ENCODE measurements at places on chromosomes 2 and 18.

DNA sequence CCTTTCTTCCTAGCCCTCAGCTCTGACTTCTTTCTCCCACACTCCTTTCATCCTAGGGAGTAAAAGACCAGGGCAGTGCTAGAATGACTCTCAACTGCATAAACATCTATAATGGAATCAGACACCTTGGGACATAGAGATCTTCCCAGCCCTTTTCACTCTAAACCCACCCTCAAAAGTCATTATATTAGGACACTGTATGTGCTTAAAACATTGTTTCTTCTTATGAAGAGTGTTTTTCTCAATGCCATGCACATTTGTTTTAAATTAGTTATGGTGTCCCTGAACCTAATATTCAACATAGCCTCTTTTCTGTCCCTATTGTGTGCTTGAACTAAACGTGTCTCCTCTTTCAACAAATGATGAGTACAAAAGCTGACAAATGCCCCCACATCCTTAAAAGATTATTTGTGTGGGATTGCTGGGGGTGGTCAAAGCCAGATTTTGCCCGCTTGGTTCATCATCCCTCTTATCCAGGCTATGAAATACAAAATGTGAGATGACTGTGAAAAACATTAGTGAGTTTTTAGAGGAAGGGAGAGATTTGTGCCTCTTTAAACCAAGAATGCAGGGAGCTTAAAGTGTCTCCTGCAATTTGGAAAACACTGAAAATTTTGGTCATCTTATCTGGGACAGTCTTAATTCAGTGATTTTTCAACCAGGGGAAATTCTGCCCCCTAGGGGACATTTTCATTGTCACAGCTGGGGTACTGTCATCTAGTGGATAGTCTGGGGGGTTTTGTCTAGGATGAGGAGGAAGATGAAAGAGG, 29.0 kb downstream of the SERPINB5 start:
- no peak for DNase-seq

DNA sequence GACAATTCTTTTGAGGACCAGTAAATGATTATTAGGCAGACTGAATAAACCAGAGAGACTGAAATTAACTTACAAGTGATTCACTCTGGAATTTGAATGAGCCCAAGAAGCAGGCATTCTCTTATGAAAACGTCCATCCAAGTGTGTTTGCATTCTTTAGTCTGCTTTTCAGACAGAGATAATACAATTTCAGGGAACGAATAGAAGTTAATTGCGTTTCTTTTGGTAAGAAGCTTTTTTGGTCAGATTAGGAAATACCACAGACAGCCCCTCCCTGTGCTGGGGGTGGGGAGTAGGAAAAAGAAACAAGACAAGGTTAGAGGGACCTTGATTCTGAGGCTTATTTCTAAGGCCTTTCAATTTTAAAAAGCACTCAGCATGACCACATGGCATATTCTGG, 874.4 kb downstream of the SUCLG1 start:
- no peak for DNase-seq

- no peak for DNase-seq
These were observed 34.3 kb upstream of the PUM2 start for GRCh38 chr2:20384953-20385352.

DNA sequence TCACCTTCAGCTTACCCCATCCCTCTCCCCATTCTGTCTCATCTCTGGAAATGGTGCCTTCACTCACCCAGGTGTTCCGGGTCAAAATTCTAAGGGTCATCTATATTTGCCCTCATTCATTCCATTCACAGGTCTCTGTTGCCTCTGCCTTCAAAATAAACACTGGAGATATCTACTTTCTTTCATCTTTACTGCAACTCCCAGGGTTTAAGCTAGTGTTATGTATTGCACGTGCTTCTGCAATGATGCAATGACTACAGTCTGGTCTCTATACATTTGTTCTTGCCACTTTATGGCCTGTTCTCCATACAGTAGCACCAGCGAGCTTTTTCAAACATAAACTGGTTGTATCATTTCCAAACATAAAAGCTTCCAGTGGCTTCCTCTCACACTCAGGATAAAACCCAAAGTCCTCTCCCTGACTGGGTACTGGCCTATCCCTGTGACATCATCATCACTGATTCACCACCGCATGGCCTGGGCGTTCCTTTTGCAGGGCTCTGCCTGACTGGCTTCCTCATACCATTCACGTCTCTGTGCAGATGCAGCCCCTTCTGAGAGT, 14.3 kb downstream of the DSG2 start:
- no peak for DNase-seq

GRCh38 chr18:28149810-28150420, 27.0 kb downstream of the CDH2 start:
- no peak for DNase-seq

GRCh38 chr2:16240402-16240801, 300.1 kb downstream of the MYCN start:
- no peak for DNase-seq

DNA sequence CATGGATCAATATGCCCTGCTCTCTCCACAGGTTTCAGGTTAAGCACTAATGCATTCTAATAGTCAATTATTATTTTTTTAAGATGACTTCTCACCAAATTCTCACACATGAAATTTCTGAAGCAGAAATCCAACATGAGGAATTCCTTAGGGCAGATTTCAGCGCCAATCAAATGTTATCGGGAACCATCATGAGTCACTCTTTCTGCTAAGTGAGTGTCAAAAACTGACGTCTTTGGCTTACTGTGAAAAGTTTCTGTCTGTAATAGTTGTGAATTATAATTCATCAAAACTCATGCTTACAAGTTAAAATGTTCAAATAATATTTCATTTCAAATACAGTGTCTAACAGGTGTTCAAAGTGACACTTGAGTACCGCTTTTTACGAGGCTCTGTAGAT, 1038.6 kb downstream of the SOCS6 start:
- no peak for DNase-seq

DNA sequence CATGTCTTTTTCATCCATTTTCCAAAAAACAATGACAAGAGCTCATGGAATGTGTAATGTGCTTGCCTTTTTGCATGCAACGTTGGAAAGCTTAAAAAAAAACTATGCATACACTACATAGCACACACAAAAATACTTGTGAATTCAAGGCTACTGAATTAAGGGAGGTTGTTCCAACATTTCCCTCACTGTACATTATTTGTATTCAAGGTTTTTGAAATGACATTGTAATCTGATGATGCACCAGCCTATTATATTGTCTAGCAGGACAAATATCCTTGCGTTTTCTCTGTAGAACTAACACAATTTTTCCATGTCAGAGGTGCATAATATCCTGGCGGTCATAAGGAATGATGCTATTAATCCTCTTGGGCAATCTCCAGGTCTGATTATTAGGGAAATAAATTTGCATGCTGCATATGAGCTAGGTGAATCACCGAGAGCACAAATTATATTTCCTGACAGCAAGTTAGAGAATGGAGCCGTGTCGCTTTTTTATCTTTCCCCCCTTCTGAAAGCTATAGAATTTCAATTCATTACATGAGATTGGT, 836.9 kb upstream of the FANCL start:
- no peak for DNase-seq

DNA sequence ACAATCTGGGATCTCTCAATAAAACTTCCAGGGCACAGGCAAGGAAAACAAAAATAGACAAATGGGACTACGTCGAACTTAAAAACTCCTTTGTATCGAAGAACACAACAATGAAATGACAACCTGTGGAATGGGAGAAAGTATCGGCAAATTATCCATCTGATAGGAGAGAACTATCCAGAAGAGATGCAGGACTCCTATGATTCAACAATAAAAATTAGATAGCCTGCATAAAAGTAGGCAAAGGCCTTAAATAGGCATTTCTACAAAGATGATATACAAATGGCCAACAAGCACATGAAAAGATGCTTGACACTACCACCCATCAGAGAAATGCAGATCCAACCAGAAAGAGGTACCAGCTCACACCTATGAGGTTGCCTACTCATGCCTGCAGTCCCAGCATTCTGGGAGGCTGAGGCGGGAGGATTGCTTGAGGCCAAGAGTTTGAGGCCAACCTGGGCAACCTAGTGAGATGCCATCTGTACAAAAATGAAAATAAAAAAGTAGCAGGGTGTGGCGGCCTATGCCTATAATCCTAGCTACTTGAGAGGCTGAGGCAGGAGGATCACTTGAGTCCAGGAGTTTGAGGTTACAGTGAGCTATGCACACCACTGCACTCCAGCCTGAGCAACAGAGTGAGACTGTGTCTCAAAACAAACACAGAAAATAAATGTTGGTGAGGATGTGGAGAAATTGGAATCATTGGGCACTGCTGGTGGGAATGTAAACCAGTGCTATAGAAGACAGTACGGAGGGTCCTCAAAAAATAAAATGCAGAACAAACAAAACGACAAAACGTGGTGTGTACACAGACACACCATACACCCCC, 21.6 kb downstream of the TWIST2 start:
- DNase-seq = no peak

DNA sequence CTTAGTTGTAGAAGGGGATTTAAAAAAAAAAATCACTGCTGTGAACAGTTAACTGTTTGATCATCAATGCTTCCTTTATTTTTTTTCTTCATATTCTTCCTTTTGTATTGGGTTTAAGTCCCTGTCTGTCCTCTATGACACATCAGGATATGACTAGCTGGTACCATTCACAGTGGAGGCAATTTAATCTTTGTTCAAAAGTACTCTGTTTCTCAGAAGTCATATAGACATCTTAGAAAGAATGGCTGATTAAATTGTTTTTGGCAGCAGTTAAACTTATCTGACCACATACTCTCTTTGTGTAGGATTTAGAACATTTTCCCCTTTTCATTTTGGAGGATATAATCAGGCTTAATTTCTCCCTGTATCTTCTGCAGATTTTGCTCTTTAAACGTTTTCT, 807.8 kb upstream of the CDH2 start:
- no peak for DNase-seq

DNA sequence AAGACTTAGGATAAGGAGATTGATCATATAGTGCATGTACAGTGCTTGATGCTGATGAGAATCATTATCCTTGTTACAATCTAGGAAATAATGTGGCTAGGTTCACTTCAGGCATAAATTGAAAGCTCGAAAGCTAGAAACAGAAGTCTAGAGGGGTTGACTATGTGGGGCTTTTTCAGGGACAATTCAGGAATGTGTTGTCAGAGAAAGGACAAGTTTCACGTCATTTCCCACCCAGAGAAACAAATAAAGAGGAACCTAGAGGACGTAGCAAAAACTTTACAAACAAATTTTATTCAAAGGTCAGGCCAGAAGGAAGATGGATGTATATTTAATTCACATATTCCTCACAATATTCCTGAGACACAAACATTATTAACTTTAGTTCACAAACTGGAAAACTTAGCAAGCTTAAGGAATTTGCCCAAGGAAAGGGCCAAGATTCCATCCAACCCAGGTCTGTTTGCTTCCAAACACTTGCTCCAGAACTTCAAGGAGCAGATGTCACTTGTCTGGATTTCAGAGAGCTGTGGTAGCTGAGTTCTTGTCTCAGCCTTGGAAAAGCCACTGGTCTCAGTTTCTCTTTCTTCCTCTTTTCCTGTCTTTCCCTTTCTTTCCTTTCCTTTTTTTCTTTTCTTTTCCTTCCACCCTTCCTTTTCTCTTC, 7.4 kb downstream of the CYRIA start:
- DNase-seq = no peak

DNA sequence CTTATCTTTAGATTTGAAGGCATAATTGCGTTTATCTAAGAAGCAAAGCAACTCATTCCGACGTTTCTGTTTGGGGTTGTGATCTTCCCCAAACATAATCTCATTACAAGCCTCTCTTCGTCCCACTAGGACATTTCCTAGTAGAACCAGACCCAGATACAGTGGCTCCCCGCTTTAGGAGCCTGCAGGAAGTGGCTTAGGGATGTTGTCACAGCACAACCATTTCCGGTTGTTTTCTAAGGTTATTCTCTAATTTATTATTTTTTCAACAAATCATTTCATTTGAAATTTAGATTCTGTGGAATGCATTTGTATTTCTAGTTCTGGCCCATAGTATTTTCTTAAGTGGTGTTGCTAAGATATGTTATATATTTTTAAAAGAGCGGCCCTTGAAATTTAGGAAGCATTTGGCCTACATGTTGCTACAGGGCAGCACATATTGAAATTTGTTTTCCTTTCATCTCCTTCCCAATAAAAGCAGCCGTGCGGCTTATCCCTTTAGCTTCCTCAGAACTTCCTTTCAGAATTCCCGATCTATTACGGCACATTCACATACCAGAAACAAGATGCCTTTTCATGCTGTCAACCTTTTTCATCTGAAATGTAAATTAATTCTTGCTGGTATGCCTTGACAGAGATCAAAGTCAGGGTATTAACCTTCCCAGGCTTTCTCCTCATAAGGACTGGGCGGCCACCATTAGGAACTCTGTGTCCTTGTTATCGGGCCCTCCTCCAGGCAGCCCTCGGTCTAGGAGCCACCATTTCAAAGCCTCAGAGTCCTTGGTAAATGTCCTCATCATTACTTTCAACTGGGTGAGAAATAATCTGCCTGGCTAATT, 210.9 kb upstream of the SP5 start:
- DNase-seq = no peak

- DNase-seq = no peak
These were observed 64.8 kb downstream of the ARHGAP25 start for GRCh38 chr2:68799140-68800026.

DNA sequence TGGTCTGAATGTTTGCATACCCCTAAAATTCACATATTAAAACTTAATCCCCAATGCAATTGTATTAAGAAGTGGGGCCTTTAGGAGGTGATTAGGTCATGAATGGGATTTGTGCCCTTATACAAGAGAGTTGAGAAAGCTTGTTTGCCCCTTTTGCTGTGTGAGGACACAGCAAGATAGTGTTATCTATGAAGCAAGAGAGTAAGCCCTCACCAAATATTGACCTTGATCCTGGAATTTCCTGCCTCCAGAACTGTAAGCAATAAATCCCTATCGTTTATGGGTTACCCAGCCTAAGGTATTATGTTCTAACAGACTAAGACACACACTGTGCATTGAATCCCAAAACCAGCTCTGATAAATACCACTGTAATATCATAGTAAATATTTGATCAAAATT, 32.2 kb downstream of the NR4A2 start:
- no peak for DNase-seq

GRCh38 chr2:232088771-232089170, 127.3 kb downstream of the DIS3L2 start:
- peak; percentile 9 for DNase-seq

DNA sequence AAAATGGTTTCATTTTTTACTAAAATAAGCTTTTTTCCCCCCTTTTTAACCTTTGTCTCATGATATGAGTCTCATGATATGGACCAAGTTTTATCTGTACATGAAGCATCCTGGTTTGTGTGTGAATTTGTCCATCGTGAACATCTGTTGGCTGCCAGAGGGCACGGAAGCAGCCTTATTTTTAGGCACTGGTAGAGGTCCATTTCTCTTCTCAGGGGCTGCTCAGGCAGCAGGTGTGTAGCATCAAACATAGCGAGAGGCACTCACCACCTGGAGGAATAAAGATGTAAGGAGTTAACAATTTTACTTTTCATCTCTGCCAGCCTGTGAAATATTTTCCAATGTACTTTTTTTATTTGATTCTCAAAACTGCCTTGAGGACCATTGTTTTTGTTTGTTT, 134.5 kb downstream of the RHBDD1 start:
- no peak for DNase-seq

Data from NCI-H446 treated with DMSO at 0.1 percent for 48 hours (cell line).